SJCRH30 (cell line): ENCODE measurements at places on chromosomes 4 and X.

- no peak for DNase-seq
These were observed 100.8 kb downstream of the BEND2 start for GRCh38 chrX:18119856-18120255.

DNA sequence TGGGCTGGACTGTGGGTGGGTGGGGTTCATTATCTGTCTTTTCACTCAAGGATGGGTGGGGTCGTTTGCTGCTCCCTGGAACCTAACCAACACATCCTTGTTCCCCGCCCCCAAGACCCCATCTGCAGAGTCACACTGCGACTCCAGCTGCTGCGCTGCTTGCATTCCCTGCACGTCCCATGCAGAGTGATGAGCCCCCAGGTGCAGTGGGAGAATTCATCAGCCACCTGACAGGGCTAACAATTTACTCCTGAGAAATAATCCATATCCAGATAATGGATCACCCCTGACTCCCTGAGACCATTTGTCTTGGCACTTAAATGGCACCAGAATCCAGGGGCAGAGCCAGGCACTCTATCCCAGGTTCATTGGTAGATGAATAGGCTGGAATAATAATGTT lies 12.4 kb upstream of the ARHGAP36 start:
- no peak for DNase-seq

DNA sequence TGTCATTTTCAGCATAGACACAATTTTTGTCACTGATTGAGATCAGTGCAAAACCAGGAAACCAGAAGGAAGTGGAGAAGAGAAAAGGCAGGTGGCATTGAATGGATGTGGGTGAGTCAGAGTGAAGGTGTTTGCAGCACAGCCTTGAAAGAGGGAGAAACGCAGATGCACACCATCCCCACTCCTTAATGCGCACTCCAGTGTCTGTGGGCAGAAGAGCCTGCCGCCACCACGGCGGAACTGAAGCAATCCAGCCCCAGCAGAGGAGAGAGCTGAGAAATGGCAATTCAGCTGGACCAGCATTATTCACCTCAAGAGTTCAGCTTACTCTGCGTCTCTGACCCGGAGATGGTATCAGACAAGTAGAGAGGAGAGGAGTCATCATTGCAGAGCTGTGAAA lies 393.1 kb upstream of the FRG1 start:
- DNase-seq: peak; percentile 1

GRCh38 chrX:134718966-134719317 lies 60.7 kb upstream of the PLAC1 start:
- DNase-seq: no peak

DNA sequence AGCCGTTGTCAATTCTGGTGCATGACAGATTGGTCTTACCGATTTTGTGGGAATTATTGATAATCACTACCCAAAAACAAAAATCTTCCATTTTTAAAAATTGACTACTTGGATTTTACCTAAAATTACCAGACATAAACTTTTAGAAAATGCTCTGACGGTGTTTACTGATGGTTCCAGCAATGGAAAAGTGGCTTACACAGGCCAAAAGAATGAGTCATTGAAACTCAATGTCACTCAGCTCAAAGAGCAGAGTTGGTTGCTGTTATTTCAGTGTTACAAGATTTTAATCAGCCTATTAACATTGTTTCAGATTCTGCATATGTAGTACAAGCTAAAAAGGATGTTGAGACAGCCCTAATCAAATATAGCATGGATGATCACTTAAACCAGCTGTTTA lies 23.0 kb upstream of the UGT2B17 start:
- DNase-seq: no peak

GRCh38 chr4:37471093-37471492 lies 215.1 kb downstream of the RELL1 start:
- no peak for DNase-seq
